ENCODE measurements at places on chromosomes 12 and 14.
A peak's percentile ranks its signal among the peaks of the same experiment; 100 is the strongest.

- no peak overlapping the region for H3K4me3 ChIP-seq
- H3K4me1 ChIP-seq: no peaks in the 10 kb centered on the region
- H3K36me3 ChIP-seq: no peaks in the 10 kb centered on the region
- no peak overlapping the region for H3K27ac ChIP-seq
- no peak for DNase-seq
Observed at GRCh38 chr12:106128585-106129328, 10.0 kb downstream of the NUAK1 start.

DNA sequence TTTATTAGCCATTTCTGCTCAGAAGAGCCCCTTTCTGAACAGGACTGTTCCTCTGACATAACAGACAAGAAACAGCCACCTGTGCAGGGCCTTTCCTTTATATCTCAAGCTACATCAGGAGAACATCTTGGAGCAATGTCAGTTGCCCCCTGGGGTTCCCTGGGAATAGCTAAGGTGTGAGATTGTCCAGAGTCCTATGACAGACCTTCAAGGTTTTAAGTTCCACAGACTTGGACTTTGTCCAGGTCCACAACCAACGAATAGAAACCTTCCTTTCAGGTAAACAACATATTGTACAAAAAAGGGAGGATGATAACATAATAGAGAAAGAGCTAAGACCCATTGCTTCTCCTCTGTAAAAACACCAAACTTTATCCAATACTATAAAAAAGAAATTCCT, 2.9 kb downstream of the IL23A start:
- H3K4me3 ChIP-seq: no peak overlapping the region
- H3K4me1 ChIP-seq: peaks cover 36% of the 10 kb centered on the region
- peaks cover 36% of the 10 kb centered on the region for H3K36me3 ChIP-seq
- no peaks in the 10 kb centered on the region for H3K27me3 ChIP-seq

DNA sequence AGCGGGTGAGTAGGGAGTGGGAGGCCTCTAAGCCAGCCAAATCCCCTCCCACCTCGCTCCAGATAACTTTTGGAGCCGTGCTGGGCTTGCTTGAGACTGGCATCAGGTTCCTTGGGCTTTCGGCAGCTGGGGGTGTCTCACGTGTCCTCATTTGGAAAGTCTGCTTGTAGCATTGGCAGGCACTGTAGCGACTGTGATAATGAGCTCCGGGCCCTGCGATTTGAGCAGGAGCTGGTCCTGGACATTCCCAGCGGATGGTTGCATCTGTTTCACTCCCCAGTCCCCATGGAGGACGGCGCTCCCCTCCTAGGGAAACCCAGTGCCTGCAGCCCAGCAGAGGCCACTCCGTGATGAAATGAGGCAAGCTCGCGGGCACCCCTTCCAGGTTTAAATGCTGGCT, 49.4 kb downstream of the DGLUCY start:
- H3K27me3 ChIP-seq: no peaks in the 10 kb centered on the region
- H3K27ac ChIP-seq: no peak overlapping the region
- DNase-seq: no peak
- no peak overlapping the region for H3K4me3 ChIP-seq

- H3K36me3 ChIP-seq: no peaks in the 10 kb centered on the region
- no peak overlapping the region for H3K27ac ChIP-seq
- no peak overlapping the region for H3K4me3 ChIP-seq
- no peak for DNase-seq
- peaks cover 9% of the 10 kb centered on the region for H3K4me1 ChIP-seq
- H3K27me3 ChIP-seq: peaks cover 10% of the 10 kb centered on the region
Observed at GRCh38 chr12:29030006-29030405, 119.1 kb upstream of the FAR2 start.

DNA sequence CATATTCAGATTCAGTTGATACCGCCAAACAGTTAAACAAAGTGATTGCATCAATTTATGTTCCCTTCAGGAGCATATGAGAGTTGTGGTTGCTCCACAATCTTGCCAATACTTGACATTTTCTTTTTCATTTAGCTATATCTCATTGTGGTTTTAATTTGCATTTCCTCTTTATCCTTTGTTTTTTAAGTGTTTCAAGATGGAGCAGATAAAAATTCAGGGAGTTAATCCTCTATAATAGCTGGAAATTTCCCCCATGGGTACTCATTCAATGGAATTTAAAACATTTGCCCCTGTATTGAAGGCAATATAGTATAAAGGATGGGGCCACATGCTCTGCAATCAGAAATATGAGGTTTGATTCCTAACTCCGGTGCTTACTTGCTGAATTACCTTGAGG, 1.1 kb upstream of the EXD2 start:
- H3K27ac ChIP-seq: no peak overlapping the region
- H3K27me3 ChIP-seq: no peaks in the 10 kb centered on the region
- no peaks in the 10 kb centered on the region for H3K36me3 ChIP-seq
- DNase-seq: no peak

DNA sequence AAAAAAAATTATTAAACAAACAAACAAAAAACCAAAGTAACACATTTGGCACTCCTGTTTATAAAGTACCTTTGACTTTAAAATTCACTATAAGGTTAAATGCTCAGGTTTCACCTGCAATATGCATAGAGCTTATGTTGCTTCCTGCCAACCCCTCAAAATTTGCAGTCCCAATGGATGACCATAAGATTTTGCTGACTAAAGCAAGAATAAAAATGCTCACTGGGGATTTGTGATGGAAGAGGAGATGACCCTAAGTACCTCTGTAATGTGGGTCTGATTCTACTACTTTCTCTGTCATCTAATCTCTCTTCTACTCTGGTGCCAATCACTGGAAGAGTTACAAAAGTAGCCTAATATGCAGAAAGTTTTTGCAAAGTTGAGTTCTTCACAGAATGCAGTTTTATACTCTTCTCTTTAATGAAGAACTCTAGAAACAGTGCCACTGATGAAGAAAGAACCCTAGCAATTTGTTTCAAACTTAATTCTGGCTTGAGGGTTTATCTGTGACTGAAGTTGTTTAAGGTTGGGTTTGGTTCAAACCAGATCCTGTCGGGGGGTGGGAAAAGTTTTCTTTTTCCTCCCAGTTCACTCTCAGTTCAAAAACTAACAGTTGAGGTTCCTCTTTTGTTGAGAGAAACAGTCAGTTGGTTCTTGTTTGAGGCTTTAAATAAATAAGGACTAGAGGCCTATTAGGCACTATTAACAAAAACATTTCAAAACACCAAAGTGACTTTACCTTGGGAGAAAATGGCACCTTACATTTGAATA, 10.9 kb downstream of the WASHC3 start:
- H3K4me3 ChIP-seq: no peak overlapping the region
- peaks cover 30% of the 10 kb centered on the region for H3K36me3 ChIP-seq
- H3K27me3 ChIP-seq: no peaks in the 10 kb centered on the region
- H3K4me1 ChIP-seq: peaks cover 24% of the 10 kb centered on the region
- DNase-seq: no peak

- no peak overlapping the region for H3K27ac ChIP-seq
- H3K4me1 ChIP-seq: no peaks in the 10 kb centered on the region
- DNase-seq: no peak
- no peak overlapping the region for H3K4me3 ChIP-seq
Observed at GRCh38 chr12:128600886-128601285, 222.9 kb downstream of the SLC15A4 start.

DNA sequence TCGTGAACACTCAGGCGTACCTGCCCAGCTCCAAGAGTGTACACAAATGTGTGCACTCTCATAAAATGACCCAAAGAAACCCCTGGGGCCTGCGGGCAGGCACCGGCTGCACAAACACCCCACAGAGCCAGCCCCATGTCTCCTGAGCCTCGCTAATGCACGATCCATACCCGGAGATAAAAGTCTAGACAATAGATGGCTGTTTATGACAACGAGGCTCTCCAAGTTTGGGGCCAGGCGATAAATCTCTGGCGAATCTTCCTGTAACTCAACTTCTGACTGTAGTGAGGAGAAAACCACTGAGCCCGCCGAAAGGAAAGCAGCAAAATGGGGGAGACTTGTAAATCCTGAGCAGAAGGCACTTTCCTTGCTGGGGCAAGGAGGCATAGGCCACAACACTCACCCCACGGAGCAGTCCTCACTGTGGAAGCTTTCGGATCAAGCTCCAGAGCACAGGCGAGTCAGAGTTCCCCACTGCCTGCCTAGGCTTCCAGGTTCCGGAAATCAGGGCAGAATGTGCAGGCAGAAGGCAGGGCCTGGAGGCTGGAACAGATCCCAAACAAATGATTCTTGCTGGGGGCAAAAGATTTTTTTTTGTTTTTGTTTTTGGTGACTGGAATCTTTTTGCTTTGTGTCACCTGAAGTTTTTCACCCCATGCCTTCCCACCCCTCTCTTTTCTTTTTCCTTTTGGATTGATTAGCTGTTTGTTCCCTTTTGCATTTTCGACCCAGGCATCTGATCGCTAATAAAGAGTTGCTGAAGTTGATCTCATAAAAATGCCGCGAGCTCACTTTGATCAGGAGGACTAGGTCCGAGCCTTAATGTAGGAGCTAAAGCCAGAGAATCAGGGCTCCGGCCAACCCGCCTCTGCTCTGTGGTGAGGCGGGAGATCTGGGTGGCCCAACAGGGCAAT, 4.5 kb upstream of the HOXC11 start:
- peaks cover 25% of the 10 kb centered on the region for H3K4me1 ChIP-seq
- H3K4me3 ChIP-seq: no peak overlapping the region
- H3K27ac ChIP-seq: no peak overlapping the region
- H3K27me3 ChIP-seq: peaks cover 93% of the 10 kb centered on the region
- DNase-seq: no peak

DNA sequence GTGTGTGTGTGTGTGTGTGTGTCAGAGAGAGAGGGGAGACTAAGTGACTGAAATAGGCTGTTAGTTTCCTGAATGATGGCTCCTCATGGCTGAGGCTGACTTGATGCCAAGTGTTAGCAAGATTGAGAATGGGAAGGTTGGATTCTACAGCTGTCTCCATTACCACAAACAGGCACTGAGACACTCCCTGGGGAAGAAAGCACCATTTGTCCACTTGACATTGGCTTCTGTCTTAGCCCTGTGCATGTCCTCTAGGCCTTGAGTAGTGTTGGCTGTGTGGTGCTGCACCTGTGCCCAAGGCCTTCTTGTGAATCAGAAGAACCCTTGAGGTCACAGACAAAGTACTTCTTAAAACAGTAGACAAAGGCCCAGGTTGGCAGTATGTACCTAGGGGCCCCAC, 15.6 kb downstream of the ERG28 start:
- H3K27me3 ChIP-seq: no peaks in the 10 kb centered on the region
- H3K4me3 ChIP-seq: no peak overlapping the region
- H3K27ac ChIP-seq: no peak overlapping the region
- no peaks in the 10 kb centered on the region for H3K4me1 ChIP-seq
- DNase-seq: no peak

- DNase-seq: no peak
- H3K27me3 ChIP-seq: no peaks in the 10 kb centered on the region
- H3K36me3 ChIP-seq: no peaks in the 10 kb centered on the region
- H3K4me1 ChIP-seq: no peaks in the 10 kb centered on the region
Observed at GRCh38 chr12:77377622-77378021, 312.3 kb upstream of the E2F7 start.

- DNase-seq: no peak
- no peaks in the 10 kb centered on the region for H3K36me3 ChIP-seq
- no peak overlapping the region for H3K4me3 ChIP-seq
Observed at GRCh38 chr12:117778656-117779055, 190.1 kb downstream of the KSR2 start.

- H3K27ac ChIP-seq: no peak overlapping the region
- no peaks in the 10 kb centered on the region for H3K4me1 ChIP-seq
- H3K36me3 ChIP-seq: peaks cover 12% of the 10 kb centered on the region
- DNase-seq: no peak
- H3K27me3 ChIP-seq: no peaks in the 10 kb centered on the region
- no peak overlapping the region for H3K4me3 ChIP-seq
Observed at GRCh38 chr12:103808239-103808880, 32.7 kb downstream of the NT5DC3 start.

GRCh38 chr14:34170882-34171281, 220.0 kb upstream of the EGLN3 start:
- no peaks in the 10 kb centered on the region for H3K4me1 ChIP-seq
- no peak overlapping the region for H3K4me3 ChIP-seq
- DNase-seq: no peak
- H3K27me3 ChIP-seq: no peaks in the 10 kb centered on the region
- H3K27ac ChIP-seq: no peak overlapping the region

- no peak for DNase-seq
- no peak overlapping the region for H3K27ac ChIP-seq
- no peak overlapping the region for H3K4me3 ChIP-seq
- H3K27me3 ChIP-seq: peaks cover 6% of the 10 kb centered on the region
- no peaks in the 10 kb centered on the region for H3K36me3 ChIP-seq
- peaks cover 5% of the 10 kb centered on the region for H3K4me1 ChIP-seq
Observed at GRCh38 chr14:101222362-101223070, 319.0 kb upstream of the RTL1 start.

DNA sequence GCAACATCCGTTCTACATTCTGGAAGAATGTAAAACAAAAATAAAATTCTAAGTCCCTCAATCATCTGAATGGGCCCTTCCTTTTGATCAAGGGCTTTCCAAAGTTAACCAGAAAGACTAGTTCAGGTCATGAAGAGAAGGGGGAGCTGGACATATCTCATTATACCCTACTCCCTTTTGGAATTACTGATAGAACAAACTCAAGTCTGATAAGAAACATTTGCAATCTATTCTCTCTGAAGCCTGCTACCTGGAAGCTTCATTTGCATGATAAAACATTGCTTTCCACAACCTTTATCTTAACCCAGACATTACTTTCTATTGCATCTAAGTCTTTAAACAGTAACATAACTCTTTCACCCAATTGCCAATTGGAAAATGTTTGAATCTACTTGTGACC, 8.3 kb upstream of the ACSM4 start:
- H3K27me3 ChIP-seq: peaks cover 4% of the 10 kb centered on the region
- DNase-seq: no peak
- H3K36me3 ChIP-seq: no peaks in the 10 kb centered on the region
- H3K4me1 ChIP-seq: no peaks in the 10 kb centered on the region
- no peak overlapping the region for H3K4me3 ChIP-seq

GRCh38 chr12:56137853-56138571, 9.9 kb downstream of the ESYT1 start:
- H3K27ac ChIP-seq: peak overlapping the region; percentile 71
- peaks cover 59% of the 10 kb centered on the region for H3K4me1 ChIP-seq
- H3K4me3 ChIP-seq: no peak overlapping the region

DNA sequence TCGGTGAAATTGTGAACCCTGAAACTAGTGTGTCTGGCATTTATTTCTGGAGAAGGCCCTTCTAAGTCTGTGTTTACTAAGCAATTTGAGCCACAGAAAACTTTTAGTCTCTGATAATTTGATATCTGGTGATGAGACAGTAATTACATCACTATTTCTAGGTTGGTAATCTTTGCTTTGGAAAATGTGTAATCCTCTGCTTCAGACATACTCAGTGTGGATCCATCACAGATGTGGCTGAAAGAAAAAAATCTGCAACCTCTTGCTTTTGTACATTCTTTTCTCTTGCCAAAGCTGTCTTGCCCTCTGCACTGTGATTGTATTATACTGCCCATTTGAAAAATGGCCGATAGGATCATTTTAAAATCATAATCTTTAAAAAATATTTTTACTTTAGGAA, 78.1 kb downstream of the PELI2 start:
- H3K4me3 ChIP-seq: no peak overlapping the region
- no peaks in the 10 kb centered on the region for H3K27me3 ChIP-seq
- H3K4me1 ChIP-seq: peaks cover 29% of the 10 kb centered on the region
- H3K27ac ChIP-seq: peak overlapping the region; percentile 43

- no peak for DNase-seq
- H3K36me3 ChIP-seq: peaks cover 5% of the 10 kb centered on the region
- no peaks in the 10 kb centered on the region for H3K27me3 ChIP-seq
- peaks cover 35% of the 10 kb centered on the region for H3K4me1 ChIP-seq
Observed at GRCh38 chr12:89884952-89885351, 176.3 kb upstream of the ATP2B1 start.

GRCh38 chr14:86039176-86039575, 509.2 kb downstream of the FLRT2 start:
- no peaks in the 10 kb centered on the region for H3K4me1 ChIP-seq
- H3K27me3 ChIP-seq: no peaks in the 10 kb centered on the region
- no peak for DNase-seq
- H3K36me3 ChIP-seq: peaks cover 4% of the 10 kb centered on the region
- no peak overlapping the region for H3K4me3 ChIP-seq
- H3K27ac ChIP-seq: no peak overlapping the region

- H3K4me3 ChIP-seq: no peak overlapping the region
- no peaks in the 10 kb centered on the region for H3K27me3 ChIP-seq
Observed at GRCh38 chr12:75938189-75938588, 93.4 kb downstream of the PHLDA1 start.
